ENCODE measurements at places on chromosomes 16 and 17.

GRCh38 chr17:81841866-81842265 lies 7.0 kb upstream of the PPP1R27 start:
- no peak for DNase-seq

DNA sequence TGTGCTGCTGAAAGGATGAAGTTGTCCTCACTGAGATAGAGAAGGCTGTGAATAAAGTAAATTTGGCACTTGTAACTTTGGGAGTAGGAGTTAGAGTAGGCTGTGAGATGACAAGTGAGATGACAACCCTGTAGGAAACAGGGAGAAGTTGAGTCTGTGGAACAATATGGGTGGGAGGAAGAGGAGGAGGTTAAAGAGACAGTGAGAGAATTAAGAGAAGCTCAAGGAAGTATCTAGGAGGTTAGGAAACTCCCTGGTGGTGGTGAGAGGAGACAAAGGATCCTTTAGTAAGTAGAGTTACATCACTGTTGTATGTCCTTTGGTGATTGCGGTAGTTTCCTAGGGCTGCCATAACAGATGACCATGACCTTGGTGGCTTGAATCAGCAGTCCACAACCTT lies 10.7 kb upstream of the HSD17B2 start:
- DNase-seq = no peak

DNA sequence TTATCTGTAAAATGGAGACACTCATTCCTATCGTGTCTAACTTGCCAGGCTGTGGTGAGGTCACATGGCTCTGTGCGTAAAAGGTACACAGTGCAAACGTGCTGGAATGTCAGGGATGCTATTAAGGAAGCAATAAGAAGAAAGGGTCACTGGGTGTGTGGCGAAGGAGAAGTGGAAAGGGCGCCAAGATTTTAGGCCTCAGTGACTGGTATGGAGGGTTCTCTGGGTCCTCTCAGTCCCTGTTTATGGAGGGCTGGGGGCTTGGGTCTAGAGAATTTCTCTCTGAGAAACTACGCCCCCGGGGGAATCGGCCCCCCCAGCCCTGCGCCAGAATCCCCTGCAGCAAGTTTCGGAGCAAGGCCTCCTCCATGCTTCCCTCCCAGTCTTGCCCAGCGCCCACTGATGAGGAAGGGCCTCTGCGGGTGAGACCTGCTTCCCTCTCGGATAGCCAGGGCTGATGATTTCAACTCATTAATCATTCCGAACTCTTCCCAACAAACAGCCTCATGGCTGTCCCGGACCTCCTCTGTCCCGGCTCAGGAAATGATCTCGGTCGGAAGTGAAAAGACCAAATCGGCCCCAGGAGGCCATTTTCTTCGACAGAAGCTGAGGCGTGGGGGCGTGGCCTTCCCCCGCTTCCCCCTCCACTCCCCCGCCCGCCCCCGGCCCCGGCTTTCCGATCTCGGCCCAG lies 1.2 kb upstream of the HEXIM1 start:
- no peak for DNase-seq

DNA sequence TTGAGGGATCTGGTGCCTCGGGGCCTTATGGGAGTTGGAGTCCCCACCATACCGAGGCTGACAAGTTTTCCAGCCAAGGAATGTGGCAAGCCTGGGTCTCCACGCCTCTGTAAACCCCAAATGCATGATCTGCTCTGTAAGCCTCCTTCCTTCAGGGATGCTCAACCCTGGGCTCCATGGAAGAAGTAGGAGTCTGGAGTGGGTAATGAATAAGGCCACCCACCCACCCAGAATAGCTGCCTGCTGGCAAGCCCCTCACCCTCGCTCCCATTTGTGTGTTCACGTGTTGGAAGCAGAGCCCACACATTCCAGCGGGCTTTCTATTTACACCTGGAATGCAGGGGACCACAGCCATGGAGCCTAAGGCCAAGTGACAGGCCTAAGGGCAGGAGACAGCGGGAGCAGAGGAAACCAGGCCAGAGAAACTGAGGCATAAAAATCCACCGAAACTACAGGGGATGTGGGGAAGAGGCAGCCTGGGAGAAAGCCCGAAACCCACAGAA lies 4.4 kb downstream of the DLG4 start:
- DNase-seq = no peak

- no peak for DNase-seq
Observed at GRCh38 chr16:3195975-3196374, 8.0 kb downstream of the OR1F1 start.

DNA sequence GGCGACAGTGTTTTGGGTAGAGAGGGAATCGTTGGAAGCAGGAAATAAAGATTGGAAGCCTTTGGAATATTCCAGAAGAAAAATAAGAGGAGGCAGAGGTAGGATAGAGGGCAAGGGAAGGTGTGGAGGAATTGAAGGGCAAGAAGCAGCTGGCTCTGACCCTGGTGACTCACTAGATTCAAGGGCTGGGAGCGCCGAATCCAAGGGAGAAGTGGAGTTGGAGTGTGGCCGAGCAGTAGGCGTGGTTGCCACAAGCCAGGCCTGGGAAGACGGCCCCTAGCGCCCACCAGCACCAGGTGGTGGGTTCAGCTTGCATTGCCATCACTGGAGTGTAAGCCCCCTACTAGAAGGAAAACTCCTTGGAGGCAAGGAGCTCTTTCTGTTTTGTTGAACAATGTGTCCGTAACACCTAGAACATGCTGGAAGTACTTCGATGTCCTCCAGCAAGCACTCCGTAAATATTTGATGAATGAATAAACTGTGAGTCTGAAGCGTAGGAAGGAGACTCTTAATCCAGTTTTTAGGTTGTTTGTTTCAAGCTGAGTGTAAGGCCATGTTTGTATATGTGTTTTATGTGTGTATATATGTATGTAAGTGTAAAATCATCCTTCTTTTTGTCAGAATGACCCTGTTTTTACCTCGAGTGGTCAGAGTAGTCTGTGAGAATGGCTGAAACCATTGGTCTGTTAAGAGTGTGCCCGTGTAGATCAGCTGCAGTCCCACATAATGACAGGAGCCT lies 139.5 kb downstream of the CMIP start:
- no peak for DNase-seq

GRCh38 chr17:7058831-7059447 lies 15.0 kb upstream of the SLC16A11 start:
- no peak for DNase-seq

DNA sequence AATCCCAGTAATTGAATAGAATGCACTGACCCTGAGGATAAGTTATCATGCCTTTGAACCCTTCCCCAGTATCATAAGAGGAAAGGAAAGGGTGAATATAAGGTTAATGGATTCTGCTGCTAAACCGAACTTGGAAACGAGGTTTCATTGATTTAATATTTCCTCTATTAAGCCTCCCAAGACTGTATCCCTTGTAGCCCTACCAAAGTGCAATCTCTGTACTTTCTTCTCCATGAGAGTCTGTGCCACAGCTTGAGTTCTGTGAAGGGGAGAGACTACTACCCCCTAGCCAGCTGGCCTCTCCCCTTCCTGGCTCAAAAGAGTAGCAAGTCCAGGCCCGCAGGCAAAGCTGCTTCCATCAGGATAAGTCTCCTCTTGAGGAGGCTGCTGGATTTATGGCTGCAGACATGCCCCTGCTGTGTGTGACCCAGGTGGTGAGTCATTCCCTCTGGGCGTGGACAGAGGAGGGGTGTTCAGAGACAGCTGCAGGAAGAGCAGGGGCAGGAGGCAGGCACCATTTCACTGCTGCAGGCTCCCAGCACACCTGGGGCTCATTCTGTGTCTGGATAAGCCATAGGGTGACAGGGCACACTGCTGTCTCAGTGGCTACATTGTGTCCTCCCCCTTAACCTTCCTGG lies 58.4 kb downstream of the TOM1L2 start:
- peak; percentile 77 for DNase-seq

DNA sequence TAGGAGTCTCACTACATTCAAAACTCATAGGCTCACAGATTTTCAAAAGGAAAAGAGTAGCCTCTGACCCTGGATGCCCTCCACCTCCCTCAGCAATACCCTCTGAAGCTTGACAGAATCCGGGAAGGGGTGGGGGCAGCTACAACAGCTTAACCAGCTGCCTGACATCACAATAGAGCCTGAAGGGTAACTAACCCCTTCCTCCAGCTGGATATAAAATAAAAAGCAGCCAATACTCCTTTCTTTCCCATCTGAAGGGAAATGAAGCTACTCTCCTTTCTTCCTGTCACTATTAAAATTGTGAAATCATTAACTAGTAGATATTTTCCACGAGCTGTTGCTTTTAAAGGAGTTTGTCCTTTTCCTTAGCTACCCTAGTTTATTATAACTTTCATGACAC lies 24.0 kb downstream of the USP31 start:
- DNase-seq = no peak

- DNase-seq = no peak
Observed at GRCh38 chr17:57849163-57849873, 526 bp downstream of the MRPS23 start.

GRCh38 chr17:35094902-35095301 lies 24.8 kb downstream of the RAD51D start:
- no peak for DNase-seq

DNA sequence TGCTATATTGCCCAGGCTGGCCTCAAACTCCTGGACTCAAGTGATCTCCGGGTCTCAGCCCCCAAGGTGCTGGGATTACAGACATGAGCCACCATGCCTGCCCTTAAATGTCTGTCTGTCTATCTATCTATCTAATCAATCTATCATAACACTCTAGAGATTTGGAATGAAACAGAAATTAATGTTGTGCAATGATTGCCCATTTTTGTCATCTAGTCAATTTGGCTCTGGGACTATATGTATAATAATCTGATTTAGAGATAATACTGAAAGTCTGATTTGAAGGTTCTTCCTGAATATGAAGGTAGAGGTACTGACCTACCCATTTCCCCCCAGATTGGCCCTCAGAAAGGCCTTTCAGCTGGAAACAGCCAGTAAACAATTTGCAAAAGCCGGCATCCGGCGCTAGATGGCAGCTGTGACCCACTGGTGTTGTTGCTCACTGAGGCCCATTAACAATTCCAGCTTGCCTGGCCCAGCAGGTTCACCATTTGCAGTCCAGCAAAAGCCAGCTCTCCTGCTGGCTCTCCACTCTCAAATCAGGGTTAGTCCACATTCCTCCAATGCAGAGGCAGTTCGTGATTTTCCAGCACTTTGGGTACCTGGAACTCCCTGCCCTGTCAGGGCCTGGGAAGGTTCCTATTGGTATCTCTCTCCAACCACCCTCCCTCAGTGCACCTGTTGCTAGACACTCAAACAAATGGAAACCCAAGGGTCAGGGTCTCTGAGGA lies 22.9 kb upstream of the C16orf87 start:
- DNase-seq = peak; percentile 74

DNA sequence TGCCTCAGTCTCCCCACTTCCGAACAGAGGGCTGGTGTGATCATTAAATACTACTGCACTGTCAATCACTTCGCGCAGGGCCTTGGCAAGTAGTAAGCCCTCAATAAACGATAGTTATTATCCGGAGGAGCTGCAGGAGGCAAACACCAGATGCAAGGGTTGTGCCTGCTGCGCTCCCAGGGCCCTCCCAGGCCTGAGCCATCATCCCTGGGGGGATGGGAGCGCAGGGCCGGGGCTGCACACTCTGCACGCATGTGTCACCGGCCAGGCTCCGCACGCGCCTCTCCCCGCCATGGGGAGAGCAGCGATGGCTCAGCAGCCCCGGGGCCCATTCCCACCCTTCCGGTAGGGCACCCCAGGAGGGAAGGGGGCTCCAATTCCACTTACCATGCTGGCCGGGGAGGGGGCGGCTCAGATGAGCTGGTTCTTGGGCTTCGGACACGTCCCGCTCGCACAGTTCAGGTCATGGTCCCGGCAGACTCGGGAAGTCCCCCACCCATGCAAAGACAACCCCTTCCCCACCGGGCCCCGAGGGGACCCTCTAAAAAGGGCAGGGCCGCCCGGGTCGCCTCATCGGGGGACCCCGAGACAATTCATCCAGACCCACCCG lies 681 bp downstream of the XPO6 start:
- peak; percentile 83 for DNase-seq

DNA sequence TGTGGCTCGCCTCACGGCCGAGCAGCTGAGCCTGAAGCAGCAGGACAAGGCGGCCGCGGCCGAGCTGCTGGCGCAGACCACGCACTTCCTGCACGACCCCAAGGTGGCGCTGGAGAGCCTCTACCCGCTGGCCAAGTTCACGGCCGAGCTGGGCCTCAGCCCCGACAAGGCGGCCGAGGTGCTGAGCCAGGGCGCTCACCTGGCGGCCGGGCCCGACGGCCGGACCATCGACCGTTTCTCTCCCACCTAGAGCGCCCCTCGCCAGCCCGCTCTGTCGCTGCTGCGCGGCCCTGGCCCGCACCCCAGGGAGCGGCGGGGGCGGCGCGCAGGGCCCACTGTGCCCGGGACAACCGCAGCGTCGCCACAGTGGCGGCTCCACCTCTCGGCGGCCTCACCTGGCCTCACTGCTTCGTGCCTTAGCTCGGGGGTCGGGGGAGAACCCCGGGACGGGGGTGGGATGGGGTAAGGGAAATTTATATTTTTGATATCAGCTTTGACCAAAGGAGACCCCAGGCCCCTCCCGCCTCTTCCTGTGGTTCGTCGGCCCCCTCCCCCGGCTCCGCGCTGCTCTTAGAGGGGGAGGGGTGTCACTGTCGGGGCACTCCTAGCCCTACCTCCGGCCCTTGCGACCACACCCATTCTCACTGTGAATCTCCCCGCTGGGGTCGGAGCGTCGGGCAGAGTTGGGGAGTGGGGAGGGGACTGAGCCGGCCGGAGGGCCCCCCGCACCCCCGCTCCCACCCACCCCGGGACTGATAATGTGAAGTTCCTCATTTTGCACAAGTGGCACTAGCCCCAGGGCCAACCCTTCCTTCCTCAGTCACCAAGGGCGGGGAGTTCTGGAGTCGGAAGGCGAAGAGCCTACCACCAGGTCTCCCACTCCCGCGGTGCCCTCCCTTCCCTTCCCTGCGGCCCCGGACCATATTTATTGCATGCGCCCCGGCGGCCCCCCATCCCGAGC lies 4.0 kb downstream of the HIC1 start:
- peak; percentile 80 for DNase-seq

DNA sequence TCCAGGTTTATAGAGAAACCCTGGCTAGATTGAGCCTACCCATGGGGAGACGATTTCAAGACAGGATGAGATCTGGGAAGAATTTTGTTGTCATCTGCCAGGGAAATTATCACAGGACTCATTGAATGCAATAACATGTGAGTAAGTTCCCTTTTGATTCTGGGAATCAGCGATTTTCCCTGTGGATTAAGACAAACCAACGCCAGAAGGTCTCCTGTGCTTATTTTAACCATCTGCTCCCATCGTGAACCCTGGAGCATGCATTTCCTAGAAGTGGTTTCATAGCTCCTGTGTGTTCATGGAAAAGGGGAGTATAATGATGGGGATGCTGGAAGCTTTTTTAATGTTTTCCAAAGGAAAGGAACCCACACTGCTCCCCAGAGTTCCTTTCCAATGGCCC lies 21.0 kb upstream of the ARHGAP44 start:
- no peak for DNase-seq

DNA sequence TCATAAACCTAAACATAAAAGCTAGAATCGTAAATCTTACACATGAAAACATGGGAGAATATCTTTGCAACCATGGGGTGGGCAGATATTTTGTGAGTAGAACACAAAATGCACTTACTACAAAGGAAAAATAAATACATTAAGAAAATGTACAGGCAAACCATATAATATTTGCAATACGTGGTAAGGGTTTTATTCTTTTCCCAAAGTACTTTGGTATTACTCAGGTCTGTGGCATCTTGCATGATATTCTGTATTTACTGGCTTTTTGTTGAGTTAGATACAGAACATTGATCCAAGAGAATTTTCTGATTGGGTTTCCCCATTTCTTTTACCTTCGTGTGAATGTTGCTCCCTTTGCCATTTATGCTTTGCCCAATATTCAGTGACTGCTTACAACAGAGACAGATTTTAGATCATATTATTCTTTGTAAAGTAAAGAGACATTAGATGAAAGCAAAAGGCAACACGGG lies 33.0 kb upstream of the ARHGAP17 start:
- DNase-seq = no peak

- no peak for DNase-seq
Observed at GRCh38 chr17:69609473-69610305, 195.2 kb downstream of the MAP2K6 start.

- DNase-seq = peak; percentile 61
Observed at GRCh38 chr16:10871157-10871991, 5.6 kb upstream of the CIITA start.
